ENCODE measurements at places on chromosomes 13 and 19. TPM values are rescaled to one million over a fixed set of nuclear protein-coding genes. Genes with fewer than 3 reads are reported as not detected.
A peak's percentile ranks its signal among the peaks of the same experiment; 100 is the strongest.

DNA sequence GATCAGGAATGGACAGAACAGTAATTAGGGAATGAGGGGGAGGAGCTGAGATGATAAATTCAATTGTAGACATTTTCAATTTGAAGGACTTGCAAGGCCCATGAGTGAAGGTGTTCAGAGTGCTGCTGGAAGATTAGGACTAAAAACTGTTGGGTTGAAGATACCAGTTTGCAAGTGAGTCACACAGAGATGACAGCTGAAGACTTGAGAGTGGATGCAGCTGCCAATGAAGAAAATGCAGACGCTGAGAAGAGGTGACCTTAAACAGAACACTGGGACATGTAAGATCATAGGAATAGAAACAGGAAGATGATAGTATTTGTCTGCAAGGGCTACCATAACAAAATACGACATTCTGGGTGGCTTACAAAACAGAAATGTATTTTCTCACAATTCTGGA is 1716.5 kb upstream of the SLC10A2 start:
- H3K4me1 ChIP-seq = no peaks in the 10 kb centered on the region
- H3K27ac ChIP-seq = no peak overlapping the region
- DNase-seq = no peak
- H3K36me3 ChIP-seq = no peaks in the 10 kb centered on the region
- H3K4me3 ChIP-seq = no peak overlapping the region
- no peaks in the 10 kb centered on the region for H3K27me3 ChIP-seq

The NLRP9 gene
- total RNA-seq = not detected

The MBD3L2 gene
- not detected for total RNA-seq

The PRSS57 gene
- not detected for total RNA-seq

The CCL25 gene
- total RNA-seq = not detected

DNA sequence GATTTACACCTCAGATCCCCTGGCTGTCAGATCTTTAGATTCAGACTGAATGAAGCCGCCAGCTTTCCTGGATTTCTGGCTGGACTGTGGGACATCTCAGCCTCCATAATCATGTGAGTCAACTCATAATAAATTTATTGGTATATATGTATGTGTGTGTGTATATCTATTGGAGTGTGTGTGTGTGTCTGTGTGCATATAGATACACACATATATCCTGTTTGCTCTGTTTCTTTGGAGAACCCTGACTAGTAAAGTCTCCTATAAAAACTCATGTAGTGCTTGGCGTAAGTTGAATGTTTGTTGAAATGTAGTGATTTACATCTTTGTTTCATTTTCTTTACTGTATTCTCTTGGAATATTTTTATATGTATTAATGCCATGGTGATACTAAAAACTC is 499.5 kb upstream of the KLF12 start:
- H3K27ac ChIP-seq = no peak overlapping the region
- no peaks in the 10 kb centered on the region for H3K36me3 ChIP-seq
- no peaks in the 10 kb centered on the region for H3K27me3 ChIP-seq
- H3K4me3 ChIP-seq = no peak overlapping the region
- no peaks in the 10 kb centered on the region for H3K4me1 ChIP-seq
- no peak for DNase-seq

The C19orf47 gene
- 17.7 TPM for total RNA-seq

- H3K4me3 ChIP-seq = no peak overlapping the region
- no peaks in the 10 kb centered on the region for H3K27me3 ChIP-seq
- no peak for DNase-seq
- no peak overlapping the region for H3K27ac ChIP-seq
- peaks cover 10% of the 10 kb centered on the region for H3K4me1 ChIP-seq
Measured at GRCh38 chr13:27607125-27607524, 13.2 kb downstream of the LNX2 start.

- H3K27me3 ChIP-seq = no peaks in the 10 kb centered on the region
- H3K4me1 ChIP-seq = peaks cover 16% of the 10 kb centered on the region
- no peak overlapping the region for H3K4me3 ChIP-seq
- DNase-seq = no peak
Measured at GRCh38 chr13:40152145-40152544, 496.7 kb downstream of the COG6 start.

The COMMD6 gene
- total RNA-seq = 254 TPM

The PTGIR gene
- 1.9 TPM for total RNA-seq

GRCh38 chr19:5074830-5075394 is 106.0 kb downstream of the KDM4B start:
- no peak for DNase-seq
- peaks cover 16% of the 10 kb centered on the region for H3K36me3 ChIP-seq
- H3K27me3 ChIP-seq = no peaks in the 10 kb centered on the region
- no peak overlapping the region for H3K27ac ChIP-seq
- H3K4me3 ChIP-seq = no peak overlapping the region

GRCh38 chr13:39020853-39021462 is 16.9 kb downstream of the PROSER1 start:
- no peak for DNase-seq
- peaks cover 32% of the 10 kb centered on the region for H3K36me3 ChIP-seq
- H3K4me1 ChIP-seq = no peaks in the 10 kb centered on the region
- no peak overlapping the region for H3K4me3 ChIP-seq

DNA sequence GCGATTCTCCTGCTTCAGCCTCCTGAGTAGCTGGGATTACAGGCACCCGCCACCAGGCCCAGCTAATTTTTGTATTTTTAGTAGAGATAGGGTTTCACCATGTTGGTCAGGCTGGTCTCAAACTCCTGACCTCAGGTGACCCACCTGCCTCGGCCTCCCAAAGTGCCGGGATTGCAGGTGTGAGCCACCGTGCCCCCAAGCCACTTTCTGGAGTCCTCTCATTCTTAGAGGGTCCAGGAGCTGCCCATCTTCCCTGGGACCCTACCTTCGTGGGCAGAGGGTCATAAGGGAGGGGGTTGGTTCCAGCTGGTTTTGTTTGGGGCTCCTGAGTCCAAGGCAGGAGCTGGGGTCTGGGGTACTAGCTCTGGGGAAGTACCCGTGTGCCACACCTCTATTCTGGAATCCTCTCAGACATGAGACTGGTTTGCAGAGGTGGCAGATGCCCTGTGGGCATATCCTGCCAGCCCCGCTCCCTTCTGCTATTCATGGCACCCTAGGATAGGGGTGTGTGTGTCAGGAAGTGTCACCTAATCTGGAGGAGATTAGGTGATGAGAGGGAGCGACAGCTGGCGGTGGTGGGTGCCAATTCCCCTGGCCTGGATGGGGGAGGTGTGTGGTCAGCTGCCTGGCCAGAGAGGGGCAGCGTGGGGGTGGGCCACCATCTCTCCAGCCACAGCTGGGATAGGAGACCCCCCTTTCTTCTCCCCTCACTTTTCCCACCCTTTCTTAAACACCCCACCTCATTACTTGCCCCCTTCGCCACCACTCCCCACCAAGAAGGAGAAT is 2.1 kb downstream of the PRMT1 start:
- peaks cover 16% of the 10 kb centered on the region for H3K36me3 ChIP-seq
- H3K27me3 ChIP-seq = no peaks in the 10 kb centered on the region
- peak overlapping the region; percentile 93 for H3K27ac ChIP-seq

DNA sequence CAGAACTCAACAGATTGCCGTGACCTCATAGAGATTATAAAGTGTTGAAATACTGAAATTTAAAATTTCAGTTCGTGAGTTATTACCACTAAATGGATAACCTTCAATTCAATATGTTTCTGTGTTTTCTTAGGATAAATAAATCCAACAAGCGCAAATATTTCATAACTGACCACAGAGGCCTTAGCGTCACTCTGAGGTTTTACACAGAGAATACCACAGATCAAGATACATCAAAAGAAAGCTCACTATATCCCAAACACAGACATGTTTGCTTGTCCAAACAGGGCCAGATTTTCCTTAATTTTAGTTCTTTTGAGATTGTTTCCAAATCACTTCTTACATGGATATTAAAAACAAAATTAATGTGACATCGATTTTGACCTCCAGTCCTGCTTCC is 235.8 kb downstream of the EFNB2 start:
- no peak overlapping the region for H3K27ac ChIP-seq
- no peak for DNase-seq
- no peaks in the 10 kb centered on the region for H3K27me3 ChIP-seq
- no peak overlapping the region for H3K4me3 ChIP-seq
- no peaks in the 10 kb centered on the region for H3K36me3 ChIP-seq
- no peaks in the 10 kb centered on the region for H3K4me1 ChIP-seq

GRCh38 chr13:96130818-96131340 is 41.0 kb downstream of the HS6ST3 start:
- H3K36me3 ChIP-seq = no peaks in the 10 kb centered on the region
- no peaks in the 10 kb centered on the region for H3K27me3 ChIP-seq
- no peaks in the 10 kb centered on the region for H3K4me1 ChIP-seq
- DNase-seq = no peak

GRCh38 chr13:95002126-95002525 is 289.8 kb upstream of the SOX21 start:
- no peak overlapping the region for H3K27ac ChIP-seq
- no peaks in the 10 kb centered on the region for H3K36me3 ChIP-seq
- no peak for DNase-seq
- no peak overlapping the region for H3K4me3 ChIP-seq

DNA sequence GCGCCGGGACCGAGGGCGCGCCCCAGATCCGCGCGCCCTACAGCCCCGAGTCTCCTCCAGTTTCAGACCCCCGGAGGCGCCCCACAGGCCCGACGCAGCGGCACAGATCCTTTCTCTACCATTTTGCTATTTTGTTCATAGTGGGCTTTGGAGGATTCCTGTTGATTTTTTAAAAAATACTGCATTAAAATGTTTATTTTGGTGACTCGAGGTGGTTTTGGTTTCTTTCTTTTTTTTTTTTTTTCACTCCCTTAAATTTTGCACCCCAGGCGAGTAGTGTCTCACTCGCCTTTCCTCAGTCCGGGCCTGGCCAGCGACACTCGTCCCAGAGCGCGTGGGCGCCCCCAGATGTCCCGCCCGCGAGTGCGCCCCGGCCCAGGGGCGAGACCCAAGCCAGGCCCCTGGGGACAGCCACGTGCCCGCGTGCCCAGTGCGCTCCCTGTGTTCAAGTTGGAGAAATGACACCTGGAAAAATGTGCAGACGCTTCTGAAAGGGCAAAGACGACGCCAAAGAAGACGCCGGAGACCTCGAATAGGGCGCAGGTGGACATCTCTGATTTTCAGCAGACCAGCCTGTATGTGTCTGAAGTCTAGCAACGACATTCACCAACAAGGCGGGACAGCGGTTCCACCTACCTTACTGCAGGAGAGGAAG is 471 bp upstream of the INSR start:
- no peaks in the 10 kb centered on the region for H3K27me3 ChIP-seq
- H3K27ac ChIP-seq = no peak overlapping the region
- peaks cover 10% of the 10 kb centered on the region for H3K4me1 ChIP-seq
- no peak for DNase-seq
- H3K4me3 ChIP-seq = no peak overlapping the region
- H3K36me3 ChIP-seq = no peaks in the 10 kb centered on the region

GRCh38 chr19:44712864-44713515 is 14.0 kb downstream of the CEACAM16 start:
- no peaks in the 10 kb centered on the region for H3K36me3 ChIP-seq
- no peaks in the 10 kb centered on the region for H3K4me1 ChIP-seq
- no peak for DNase-seq
- no peak overlapping the region for H3K4me3 ChIP-seq
- no peak overlapping the region for H3K27ac ChIP-seq
- no peaks in the 10 kb centered on the region for H3K27me3 ChIP-seq

DNA sequence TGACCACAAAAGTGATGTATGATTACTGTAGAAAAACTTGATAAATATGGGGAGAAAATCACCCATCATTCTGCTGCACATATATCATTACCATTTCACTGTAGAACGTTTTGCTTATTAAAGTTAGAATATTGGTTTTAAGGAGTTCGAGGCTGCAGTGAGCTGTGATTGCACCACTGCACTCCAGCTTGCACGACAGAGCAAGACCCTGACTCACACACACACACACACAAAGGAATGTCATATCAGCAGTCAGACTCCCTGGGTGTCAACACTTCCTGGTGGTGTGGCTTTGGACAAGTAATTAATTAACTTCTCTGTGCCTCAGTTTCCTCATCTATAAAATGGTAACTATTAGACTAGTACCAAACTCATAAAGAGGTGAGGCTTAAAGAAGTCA is 11.3 kb upstream of the PNMA8A start:
- H3K4me3 ChIP-seq = no peak overlapping the region
- H3K27me3 ChIP-seq = peaks cover 4% of the 10 kb centered on the region
- H3K27ac ChIP-seq = no peak overlapping the region

GRCh38 chr19:17296976-17297375 is 6.2 kb downstream of the ABHD8 start:
- no peaks in the 10 kb centered on the region for H3K27me3 ChIP-seq
- no peak overlapping the region for H3K4me3 ChIP-seq
- no peak for DNase-seq
- no peak overlapping the region for H3K27ac ChIP-seq

DNA sequence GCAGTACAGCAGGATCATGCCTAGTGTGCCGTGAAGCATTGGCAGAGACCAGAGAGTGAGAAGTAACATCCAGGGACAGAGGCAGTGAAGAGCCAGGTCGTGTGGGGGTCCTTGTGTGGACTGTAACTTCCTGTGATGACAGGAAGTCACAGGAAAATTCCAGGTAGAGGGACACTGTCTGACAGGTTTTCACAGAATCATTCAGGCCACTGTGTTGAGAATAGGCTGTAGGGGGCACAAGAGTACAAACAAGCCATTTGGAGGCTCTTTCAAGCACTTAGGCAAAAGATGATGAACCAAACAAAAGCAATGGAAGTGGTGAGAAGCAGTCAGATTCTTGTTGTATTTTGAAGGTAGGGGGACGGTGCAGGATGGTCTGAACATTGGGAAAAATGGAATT is 46.4 kb downstream of the N4BP2L1 start:
- DNase-seq = peak; percentile 21
- H3K4me1 ChIP-seq = no peaks in the 10 kb centered on the region

The CDX2 gene
- total RNA-seq = not detected

The BICRA gene
- total RNA-seq = 31.7 TPM

DNA sequence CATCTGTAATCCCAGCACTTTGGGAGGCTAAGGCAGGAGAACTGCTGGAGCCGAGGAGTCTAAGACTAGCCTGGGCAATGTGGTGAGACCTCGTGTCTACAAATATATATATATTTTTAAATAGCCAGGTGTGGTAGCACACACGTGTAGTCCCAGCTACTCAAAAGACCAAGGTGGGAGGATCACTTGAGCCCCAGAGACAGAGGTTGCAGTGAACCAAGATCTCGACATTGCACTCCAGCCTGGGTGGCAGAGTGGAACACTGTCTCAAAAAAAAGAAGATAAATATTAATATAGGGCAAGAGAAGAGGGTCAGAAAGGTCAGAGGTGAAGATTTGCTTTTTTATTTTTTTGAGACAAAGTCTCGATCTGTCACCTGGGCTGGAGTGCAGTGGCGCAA is 5.5 kb upstream of the MRPL4 start:
- no peak for DNase-seq
- H3K27ac ChIP-seq = no peak overlapping the region
- no peak overlapping the region for H3K4me3 ChIP-seq
- no peaks in the 10 kb centered on the region for H3K27me3 ChIP-seq
- H3K36me3 ChIP-seq = no peaks in the 10 kb centered on the region
